Activated CD4-positive, alpha-beta T cell treated with anti-CD3 and anti-CD28 coated beads, Interleukin-10, Interleukin-2, amounts not matched to agents 100 ng/mL and 50 ng/mL, durations not matched to agents 16 hours and 8 hours (primary cell): ENCODE measurements at places on chromosomes 3 and 15.

- no peak for DNase-seq
Measured at GRCh38 chr3:9340472-9340902, 22.4 kb upstream of the THUMPD3 start.

GRCh38 chr15:58873267-58873666, 60.2 kb downstream of the SLTM start:
- DNase-seq, result no peak

DNA sequence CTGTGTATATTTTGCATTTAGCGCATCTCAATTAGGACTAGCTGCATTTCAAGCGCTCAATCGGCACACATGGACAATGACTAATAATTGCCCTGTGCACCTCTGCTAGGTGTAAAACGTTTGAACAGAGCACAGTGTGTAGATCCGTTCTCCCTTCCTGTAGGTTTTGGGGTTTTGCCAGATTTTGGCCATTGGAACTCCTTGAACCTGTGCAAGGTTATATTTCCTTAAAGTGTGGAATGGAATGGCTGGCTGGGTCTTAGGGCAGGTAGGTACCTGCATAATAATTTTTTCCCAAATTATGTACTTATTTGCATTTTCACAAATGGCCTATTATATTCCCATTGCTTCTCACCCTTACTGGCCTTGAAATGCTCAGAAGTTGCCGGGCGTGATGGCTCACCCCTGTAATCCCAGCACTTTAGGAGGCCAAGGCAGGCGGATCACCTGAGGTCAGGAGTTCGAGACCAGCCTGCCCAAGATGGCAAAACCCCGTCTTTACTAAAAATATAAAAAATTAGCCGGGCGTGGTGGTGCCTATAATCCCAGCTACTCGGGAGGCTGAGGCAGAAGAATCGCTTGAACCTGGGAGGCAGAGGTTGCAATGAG, 777 bp downstream of the RNU5B-1 start:
- no peak for DNase-seq

GRCh38 chr3:172216911-172217310, 177.5 kb downstream of the FNDC3B start:
- DNase-seq, result no peak

GRCh38 chr15:39365161-39365560, 215.7 kb upstream of the THBS1 start:
- DNase-seq, result no peak

DNA sequence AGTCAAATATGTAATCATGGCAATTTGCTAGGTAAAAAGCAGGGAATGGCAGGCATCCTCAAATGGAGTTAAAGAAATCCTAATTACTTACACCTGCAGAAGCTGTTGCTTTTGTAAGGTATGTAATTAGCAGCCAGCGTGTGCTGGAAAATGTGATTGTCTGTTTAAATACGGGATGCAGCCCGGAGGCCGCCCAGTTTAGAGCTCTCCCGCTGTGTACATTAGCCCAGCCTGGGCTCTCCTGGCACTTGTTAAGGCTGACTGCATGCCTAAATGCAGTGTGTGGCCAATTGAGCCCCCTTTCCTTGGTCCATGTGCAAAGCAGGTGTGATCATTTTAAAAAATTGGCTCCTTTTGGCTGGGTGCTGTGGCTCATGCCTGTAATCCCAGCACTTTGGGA, 9.0 kb downstream of the DPH3 start:
- no peak for DNase-seq

- DNase-seq, result no peak
Measured at GRCh38 chr15:40958146-40958545, 4.9 kb downstream of the CHAC1 start.

DNA sequence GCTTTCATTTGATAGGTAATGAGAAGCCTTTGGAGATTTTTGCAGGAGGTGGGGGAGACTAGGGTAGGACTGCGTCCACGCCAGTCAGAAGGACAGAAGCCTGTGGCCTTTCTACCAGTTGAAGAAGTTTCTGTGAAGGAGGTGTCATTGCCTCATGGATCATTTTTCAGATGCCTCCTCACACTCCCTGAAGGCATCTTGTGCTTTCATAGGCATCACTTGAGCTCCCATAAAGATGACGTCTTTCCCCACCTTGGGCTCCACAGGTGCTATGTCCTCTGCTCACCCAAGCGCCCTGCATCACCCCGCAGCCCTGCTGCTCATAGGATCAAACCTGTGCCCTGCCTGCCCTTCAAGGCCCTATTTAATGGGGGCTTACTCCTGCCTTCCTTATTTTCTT, 7.5 kb upstream of the ITGA11 start:
- DNase-seq, result no peak

DNA sequence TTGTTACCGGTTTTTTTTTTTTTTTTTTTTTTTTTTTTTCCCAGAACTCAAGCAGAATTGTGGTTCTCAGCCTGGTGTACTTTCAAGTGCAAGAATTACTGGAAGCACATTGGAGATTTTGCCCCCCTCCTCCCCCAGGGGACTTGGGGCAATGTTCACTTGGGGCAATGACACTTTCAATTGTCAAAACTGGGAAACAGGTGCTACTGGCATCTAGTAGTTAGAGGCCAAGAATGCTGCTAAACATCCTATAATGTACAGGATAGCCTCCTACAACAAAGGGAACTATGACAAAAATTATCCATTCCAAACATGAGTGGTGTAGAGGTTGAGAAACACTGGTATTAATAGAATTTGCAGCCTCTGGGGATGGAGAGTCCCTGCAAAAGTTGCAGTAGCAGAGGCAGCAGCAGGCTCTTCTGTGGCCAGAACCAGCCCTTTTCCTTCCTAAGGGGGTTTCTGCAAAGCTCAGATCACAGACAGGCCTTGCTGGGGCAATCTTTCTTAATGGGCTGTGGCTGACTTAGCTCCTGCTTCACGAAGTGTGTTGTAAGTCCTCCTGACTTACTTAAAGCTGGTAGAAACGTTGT, 144.3 kb upstream of the MRPS22 start:
- no peak for DNase-seq

DNA sequence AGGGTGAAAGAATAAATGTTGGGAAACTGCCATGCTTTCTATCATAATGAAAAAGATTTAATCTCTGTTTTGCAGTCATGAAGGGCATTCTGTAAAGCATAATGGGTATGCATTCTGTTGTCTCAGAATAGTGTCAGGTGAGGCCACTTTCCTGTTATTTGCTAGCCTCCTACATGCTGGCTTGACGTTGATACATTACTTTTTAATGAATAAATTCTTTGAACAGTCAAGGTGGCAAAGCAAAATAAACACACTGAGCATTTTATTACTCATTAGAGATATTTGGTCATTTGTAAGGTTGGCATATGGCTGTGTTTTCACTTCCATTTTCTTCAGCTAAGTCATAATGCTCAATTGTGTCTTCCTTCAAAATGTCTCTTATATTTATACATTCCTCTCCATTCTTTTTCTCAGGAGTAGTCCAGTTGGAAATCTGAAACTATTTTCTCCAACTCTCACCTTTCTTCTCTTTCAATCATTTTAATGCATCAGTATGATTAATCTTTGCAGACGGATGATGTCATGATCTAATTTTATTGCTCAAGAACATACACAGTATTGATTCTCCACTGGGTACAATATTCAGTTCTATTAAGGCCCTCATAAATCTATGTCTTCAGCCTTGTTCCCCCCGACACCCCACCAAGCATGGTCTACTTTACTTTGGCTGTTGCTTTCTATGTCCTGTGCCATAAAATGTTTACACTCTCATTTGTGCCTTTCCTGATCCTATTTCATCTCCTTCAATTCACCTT, 290.7 kb downstream of the GBE1 start:
- DNase-seq, result no peak

DNA sequence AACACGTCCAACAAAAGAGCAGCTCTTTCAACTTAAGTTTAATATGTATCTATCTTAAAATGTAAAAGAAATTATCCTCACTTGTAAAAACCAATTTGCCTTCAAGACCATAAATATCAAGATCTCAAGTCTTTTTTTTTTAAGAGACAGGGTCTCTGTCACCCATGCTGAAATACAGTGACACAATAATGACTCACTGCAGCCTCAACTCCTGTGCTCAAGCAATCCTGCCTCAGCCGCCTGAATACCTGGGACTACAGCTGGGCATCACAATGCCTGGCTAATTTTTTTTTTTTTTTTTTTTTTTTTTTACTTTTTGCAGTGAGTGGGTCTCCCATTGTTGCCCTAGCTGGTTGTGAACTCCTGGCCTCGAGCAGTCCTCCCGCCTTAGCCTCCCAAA, 26.0 kb downstream of the ACAP2 start:
- DNase-seq, result no peak

DNA sequence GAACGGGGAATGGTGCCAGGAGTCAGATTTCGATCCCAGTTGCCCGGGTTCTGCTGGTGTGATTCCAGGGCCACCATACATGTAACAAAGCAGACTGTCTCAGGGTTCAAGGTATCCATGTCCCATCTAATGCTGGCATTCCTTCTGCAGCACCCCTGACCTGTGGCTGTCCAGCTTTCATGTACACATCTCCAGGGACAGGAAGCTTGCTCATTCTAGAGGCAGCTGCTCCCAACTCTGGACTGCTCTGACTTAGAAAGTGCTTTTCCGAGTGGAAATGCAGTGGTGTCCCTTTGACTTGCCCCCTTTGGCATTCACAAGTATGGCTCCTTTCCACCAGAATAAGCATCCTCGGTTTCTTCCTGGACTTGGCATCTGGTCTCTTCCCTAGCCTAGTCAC, 30.9 kb downstream of the PML start:
- DNase-seq, result no peak
